Activated CD4-positive, alpha-beta T cell treated with anti-CD3 and anti-CD28 coated beads, Interleukin-2, amount 50 U/mL, for 48 hours (primary cell): ENCODE measurements at places on chromosomes 12 and 14.

- no peak for DNase-seq
These were observed 40.6 kb downstream of the GXYLT1 start for GRCh38 chr12:42104087-42104486.

GRCh38 chr14:31068235-31068634 is 42.1 kb upstream of the STRN3 start:
- no peak for DNase-seq

- peak; percentile 65 for DNase-seq
These were observed 1.9 kb downstream of the ATP6V0A2 start for GRCh38 chr12:123713823-123714585.

GRCh38 chr12:32600681-32601080 is 78.4 kb upstream of the DNM1L start:
- DNase-seq = no peak

DNA sequence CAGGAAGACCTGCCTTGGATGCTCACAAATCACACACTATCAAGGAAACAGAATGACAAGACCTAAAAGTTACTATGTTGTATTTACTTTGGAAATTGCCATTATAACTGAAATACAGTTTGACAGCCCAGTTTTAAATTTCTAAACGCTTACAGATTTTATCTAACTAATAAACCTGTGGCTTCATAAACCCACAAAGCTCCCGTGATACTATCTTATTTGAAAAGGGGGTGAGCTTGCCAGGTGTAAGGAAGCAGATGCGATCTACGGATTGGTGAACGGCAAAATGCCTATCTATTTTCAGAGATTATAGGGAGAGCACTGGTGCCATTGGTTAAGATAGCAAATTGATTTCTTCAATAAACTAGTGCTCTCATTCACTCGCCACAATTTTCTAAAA is 485.5 kb downstream of the BCAT1 start:
- DNase-seq = no peak

GRCh38 chr14:69008421-69008884 is 29.4 kb upstream of the ACTN1 start:
- no peak for DNase-seq

- DNase-seq = no peak
These were observed 206.4 kb upstream of the GZMB start for GRCh38 chr14:24840204-24840893.

- DNase-seq = no peak
These were observed 6.1 kb downstream of the A2ML1 start for GRCh38 chr12:8828257-8829124.

GRCh38 chr12:120488057-120488640 is 7.8 kb upstream of the DYNLL1 start:
- DNase-seq = no peak

DNA sequence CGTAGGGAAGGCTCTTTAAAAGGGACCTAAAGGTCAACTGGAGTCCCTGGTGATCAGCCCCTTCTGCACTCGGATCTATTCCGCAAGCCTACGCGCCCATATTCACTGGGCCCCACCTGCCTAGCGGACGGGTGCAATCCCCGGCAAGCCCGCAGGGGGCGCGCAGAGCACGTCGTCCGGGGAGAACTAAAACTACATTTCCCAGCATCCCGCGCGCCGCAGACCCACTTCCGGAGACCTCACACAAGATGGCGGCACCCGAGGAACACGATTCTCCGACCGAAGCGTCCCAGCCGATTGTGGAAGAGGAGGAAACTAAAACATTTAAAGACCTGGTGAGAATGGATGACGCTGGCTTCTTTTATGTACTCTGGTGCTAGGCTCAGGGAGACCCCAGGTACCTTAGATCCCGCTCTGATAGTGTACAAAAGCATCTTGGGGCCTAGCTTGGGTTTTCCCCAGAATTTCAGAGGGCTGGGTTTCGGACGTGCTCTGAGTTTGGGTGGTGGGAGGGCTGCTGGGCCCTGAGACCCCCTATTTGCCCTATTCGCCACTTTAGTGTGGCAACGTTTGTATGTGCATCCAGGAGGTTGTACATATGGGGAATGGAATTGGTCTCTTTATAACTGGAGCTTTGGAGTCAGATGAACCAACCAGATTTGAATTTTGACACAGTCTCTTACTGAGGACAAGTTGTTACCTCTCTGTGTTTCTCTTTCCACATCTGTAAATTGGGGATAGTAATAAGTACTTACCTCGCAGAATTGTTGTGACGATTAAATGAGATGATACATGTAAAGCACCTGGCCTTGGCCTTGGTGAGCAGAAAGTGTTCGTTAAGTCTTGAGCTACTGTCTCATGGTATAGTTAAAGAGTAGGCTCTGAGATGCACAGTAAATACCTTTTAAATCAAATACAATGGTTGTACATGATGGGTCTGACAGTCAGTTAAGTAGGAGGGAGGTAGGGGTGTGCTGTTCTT is at the start of gene DDX47:
TSS of gene DDX47 (plus strand) at position 227 of the 982 bp plus-strand sequence. CDS start at position 249, 22 bp downstream.
- DNase-seq = peak; percentile 98

DNA sequence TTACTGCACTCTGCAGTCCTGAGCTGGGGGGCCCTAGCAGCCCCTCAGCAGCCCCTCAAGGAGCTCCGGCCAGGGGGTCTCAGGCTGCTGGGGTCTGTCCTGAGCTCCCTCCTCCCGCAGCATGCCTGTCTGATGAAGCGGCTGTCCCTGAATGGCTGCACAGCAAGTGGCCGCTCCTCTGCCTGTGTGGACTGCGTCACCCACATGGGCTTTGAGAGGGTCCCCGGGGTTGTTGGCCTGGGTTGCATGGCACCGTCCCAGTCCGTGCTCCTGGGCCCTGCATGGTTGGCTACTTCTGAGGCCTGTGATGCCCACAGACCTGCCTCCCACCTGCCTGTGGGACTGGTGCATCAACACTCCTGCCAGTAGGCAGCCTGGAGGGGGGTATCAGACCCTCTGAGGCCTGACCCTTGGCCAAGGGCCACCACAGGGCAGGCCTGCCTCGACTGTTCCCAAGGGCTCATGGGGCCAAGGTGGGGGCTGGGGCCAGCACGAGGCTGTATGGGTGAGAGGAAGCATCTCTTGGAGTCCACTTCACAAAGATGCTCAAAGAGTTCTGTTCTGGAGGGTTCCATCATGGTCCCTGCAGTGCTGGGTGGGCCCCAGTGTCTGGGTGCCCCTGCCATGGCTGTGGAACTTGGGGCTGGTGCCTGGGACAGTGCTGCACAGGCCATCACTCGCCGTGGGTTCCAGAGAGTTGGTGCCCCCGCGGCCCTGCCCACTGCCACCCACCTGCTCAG is 12.2 kb downstream of the CEP170B start:
- DNase-seq = no peak

DNA sequence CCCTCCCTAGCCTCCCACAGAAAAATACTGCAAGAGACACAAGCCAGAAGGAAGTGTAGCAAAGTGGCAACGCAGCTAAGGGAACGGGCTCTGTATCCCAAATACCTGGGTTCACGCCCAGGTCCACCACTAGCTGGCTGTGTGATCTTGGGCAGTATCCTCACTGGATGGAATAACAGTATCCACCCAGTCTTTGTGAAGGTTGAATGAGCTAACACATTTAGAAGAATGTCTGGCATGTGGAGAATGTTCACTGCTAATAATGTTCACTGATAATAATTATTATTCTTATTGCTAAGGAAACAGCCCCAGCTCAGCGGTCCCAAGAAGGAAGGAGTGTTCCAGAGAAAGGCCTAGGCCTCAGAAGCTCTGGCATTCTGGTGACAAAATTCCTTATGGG is 70.9 kb downstream of the VWF start:
- no peak for DNase-seq

- DNase-seq = no peak
These were observed 769 bp upstream of the SLC39A5 start for GRCh38 chr12:56229082-56229481.
